ENCODE measurements at places on chromosomes 3 and 15.

- DNase-seq: no peak
Observed at GRCh38 chr3:30042916-30043555, 563.4 kb upstream of the TGFBR2 start.

- DNase-seq: no peak
Observed at GRCh38 chr3:161148832-161149475, 43.8 kb upstream of the B3GALNT1 start.

- no peak for DNase-seq
Observed at GRCh38 chr3:67635257-67635656, 19.2 kb downstream of the SUCLG2 start.

GRCh38 chr3:101801174-101801573 lies 22.2 kb downstream of the NXPE3 start:
- no peak for DNase-seq

DNA sequence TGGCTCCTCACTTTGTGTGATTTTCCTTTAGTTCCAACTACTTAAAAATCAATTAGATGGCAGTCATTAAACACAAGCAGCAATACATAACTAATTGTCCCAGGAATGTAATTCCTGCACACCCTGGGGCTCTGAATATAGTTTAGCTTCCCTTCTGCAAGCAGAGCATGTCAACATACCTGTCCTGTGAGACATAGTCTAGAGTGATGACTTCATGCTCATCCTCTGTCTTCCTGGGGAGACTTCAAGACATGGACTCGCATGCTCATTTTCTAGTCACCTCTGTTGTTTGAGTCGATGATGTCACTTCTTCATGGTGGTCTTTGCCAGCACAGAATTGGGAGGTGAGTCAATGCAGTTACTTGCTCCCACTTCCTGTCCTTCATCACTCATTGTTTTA lies 15.7 kb downstream of the C3orf52 start:
- no peak for DNase-seq

DNA sequence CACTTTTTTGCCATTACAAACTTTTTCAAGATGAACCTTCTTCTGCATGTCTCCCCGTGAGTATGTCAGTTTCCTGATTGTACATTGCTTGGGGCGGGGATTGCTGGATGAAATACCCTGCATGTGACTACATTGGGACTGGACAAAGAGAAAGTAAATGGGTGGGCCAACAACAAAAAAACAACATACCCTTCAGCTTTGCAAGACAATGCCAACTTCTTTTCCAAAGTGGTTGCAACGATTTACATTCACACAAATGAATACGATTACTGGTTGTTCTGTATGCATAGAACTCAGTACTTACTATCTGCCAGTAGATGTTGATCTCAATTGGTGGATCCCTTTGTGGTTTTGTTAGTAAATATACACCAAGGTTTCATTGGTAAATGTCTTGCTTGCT lies 908.4 kb downstream of the AGBL1 start:
- DNase-seq: no peak
